ENCODE measurements at places on chromosomes 2 and 18.

DNA sequence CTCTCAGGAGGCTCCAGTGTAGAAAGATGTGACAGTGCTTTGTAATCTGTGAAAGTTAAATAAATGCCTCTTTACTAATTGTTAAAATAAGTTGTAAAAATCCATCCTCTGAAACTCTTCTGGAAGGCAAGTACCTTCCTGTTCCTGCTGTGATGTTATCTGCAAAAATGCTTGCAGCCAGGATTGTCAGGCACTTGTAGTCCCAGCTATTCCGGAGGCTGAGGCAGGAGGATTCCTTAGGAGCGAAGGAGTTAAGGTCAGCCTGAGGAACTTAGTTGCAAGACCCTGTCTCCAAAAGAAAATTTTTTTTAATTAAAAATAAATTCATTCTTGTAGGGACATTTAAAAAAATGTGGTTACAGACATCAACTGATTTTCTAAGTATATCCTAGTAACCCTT is 22.7 kb upstream of the BMPR2 start:
- no peak for DNase-seq

DNA sequence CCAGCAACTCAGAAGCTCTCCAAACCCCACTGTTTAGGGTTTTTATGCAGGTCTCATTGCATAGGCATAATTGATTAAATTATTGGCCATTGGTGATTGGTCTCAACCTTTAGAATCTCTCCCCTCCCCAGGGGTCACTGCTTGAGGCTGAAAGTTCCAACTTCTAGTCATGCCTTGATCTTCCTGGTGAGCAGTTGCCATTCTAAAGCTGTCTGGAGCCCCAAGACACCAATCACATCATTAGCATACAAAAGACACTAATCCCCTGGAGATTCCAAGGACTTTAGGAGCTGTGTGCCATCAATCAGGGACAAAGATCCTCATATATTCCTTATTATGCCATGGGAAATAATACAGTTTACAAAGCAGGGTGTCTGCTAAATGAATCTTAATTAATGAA is 863.4 kb upstream of the KLHL29 start:
- no peak for DNase-seq

- DNase-seq = no peak
These were observed 25.2 kb downstream of the AGFG1 start for GRCh38 chr2:227497158-227497557.

- DNase-seq = peak; percentile 94
These were observed 76.4 kb downstream of the LTBP1 start for GRCh38 chr2:33022989-33023727.

GRCh38 chr2:152056418-152056817 is 42.4 kb downstream of the CACNB4 start:
- no peak for DNase-seq

DNA sequence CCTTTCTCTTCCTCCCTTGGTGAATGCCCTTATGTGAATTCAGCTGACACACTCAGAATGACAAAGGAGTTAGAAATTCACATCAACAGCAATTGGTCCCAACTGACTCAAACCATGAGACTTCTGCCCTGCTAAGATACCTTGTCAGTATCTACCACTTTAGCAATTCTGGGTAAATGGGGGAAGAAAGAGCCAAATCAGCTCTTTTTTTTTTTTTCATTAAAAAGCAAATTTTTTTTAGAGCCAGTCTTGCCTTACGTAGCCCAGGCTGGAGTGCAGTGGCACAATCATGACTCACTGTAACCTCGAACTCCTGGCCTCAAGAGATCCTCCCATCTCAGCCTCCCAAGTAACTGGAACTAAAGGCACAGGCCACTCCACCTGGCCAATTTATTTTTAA is 1.7 kb upstream of the PPP4R1 start:
- DNase-seq = peak; percentile 44

GRCh38 chr18:57921708-57922107 is 118.6 kb upstream of the ATP8B1 start:
- DNase-seq = peak; percentile 72

DNA sequence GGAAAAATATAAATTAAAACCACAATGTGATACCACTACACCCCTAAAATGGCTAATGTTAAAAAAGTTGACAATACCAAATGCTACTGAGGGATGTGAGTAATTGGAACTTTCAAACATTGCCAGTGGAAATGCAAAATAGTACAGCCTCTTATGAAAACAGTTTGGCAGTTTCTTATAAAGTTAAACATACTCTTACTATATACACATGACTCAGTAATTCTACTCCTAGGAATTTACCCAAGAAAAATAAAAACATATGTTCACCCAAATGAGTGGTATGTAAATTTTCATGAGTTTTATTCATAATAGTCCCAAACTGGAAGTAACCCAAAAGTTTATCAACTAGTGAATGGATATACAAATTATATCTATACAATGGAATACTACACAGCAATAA is 228.0 kb downstream of the CYP26B1 start:
- no peak for DNase-seq

GRCh38 chr2:239583879-239584859 is 183.3 kb upstream of the HDAC4 start:
- no peak for DNase-seq

GRCh38 chr2:172726172-172726735 is 9.4 kb upstream of the RAPGEF4 start:
- DNase-seq = no peak

GRCh38 chr18:62122330-62122729 is 64.5 kb downstream of the PIGN start:
- no peak for DNase-seq

- no peak for DNase-seq
These were observed 76.4 kb downstream of the ADD2 start for GRCh38 chr2:70691497-70692140.

DNA sequence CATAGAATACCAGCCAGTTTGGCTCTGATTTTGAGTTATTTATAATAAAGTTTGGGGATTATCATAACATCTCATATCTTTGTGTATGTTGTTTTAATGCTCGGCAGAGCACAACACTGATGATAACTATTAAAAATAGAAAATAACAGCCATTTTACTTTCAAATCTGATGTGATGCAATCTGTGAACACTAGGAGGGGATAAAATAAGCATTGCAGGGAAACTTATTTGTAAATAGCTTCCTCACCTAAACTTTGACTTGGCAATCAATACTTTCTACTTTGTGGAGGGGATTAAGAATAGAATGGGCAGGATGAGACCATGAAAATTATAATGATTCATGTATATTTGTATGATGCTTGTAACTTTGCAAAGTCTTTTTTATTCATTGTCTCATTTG is 54.4 kb downstream of the USP14 start:
- no peak for DNase-seq

DNA sequence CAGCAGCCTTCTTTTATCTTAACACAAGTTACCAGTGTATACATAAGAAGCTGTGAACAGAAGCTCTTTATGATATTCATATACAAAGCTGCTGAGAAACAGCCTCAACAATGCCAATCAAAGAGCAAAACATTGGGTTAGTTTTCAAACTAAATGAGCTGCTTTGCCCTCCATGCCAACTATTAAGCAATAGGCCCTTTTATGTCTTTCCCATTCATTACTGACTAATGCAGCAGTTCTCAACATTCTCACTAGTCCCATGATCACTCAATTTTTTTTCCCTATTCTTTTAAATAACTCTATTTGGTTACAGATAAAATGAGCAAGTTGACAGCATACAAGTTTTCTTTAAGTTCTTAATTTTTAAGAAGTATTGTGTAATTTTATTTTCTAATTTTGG is 57.9 kb upstream of the FRZB start:
- peak; percentile 59 for DNase-seq

DNA sequence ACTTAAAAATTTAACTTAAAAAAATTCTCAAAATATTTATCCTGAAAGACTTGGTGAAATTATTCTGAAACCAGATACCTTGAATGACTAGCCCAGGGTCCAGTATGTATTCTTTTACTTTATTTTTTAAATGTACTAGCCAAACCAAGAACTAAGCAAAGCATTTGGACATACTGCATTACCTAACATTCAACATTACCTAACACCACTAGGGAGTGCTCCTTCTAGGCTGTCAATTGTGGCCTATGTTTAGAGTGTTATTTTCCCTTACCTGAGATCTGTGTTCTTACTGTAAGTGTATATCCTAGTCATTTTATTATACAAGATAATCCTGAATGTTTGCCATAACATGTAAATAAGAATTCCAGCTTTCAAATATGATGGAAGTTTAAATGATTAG is 496.6 kb downstream of the PTPRM start:
- DNase-seq = no peak

GRCh38 chr2:604854-605524 is 72.2 kb downstream of the TMEM18 start:
- DNase-seq = no peak

GRCh38 chr18:37430357-37431076 is 135.1 kb downstream of the CELF4 start:
- DNase-seq = no peak

- DNase-seq = no peak
These were observed 58.9 kb downstream of the ANKMY1 start for GRCh38 chr2:240498958-240499260.

DNA sequence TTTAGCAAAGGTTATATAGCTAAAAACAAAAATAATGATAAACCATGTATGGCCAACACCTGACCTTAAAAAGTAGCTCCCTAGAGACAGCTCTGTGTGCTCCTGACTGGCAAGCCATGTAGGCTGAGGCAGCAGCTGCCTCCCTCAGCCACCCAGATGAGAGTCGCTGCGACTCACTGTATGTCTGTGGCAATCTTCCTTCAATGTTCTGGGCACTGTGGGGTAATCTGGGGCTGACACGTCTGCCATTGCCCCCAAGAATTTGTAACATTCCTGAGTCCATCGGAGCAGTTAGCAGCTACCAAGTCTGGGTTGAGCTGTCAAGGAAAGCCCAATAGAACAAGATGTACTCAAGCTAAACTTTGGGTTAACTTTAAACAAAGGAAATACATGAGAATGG is 106.4 kb upstream of the DAPL1 start:
- DNase-seq = peak; percentile 76

DNA sequence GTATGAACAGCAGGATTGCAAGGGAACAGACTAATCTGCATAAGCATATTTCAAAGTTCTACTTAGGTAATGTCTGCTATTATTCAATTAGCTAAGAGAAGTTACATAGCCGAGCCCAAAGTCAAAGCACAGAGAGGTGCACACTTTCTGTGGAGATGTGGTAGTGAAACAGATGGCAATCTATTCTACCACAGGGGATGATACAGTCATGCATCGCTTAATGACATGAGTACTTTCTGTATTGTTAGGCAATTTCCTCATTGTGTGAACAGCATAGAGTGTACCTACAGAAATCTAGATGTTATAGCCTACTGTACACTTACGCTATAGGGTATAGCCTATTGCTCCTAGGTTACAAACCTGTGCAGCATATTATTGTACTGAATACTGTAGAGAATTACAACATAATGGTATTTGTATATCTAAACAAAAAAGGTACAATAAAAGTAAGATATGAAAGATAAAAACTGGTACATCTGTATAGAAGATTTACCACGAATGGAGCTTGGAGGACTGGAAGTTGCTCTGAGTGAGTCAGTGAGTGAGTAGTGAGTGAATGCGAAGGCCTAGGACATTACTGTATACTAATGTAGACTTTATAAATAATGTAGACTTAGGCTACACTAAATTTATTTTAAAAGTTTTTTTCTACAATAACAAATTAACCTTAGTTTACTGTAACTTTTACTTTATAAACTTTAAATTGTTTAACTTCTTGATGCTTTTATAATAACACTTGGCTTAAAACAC is 197.6 kb downstream of the MBD5 start:
- DNase-seq = peak; percentile 43

GRCh38 chr2:219777388-219777787 is 150.0 kb downstream of the SLC4A3 start:
- no peak for DNase-seq

- no peak for DNase-seq
These were observed 68.3 kb upstream of the ZNF521 start for GRCh38 chr18:25420077-25420825.

GRCh38 chr2:102301867-102302362 is 9.4 kb upstream of the IL1RL1 start:
- DNase-seq = peak; percentile 53

DNA sequence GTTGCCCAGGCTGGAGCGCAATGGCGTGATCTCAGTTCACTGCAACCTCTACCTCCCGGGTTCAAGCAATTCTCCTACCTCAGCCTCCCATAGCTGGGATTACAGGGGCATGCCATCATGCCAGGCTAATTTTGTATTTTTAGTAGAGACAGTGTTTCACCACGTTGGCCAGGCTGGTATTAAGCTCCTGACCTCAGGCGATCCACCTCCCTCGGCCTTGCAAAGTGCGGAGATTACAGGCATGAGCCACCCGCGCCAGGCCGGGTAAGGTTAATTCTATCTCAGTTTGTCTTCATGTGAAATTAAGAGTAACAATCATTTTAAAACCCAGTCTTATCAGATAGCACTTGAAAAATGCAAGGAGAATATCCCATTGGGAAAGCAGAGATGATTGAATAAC is 1681.7 kb upstream of the DDX18 start:
- DNase-seq = no peak

All from HCEC 1CT (cell line).